Endothelial cell of umbilical vein (primary cell): ENCODE measurements at places on chromosomes 6 and 20. TPM values are rescaled to one million over a fixed set of nuclear protein-coding genes. Genes with fewer than 3 reads are reported as not detected.

GRCh38 chr6:88922775-88923548 is 40.5 kb downstream of the RNGTT start:
- no peak for DNase-seq

DNA sequence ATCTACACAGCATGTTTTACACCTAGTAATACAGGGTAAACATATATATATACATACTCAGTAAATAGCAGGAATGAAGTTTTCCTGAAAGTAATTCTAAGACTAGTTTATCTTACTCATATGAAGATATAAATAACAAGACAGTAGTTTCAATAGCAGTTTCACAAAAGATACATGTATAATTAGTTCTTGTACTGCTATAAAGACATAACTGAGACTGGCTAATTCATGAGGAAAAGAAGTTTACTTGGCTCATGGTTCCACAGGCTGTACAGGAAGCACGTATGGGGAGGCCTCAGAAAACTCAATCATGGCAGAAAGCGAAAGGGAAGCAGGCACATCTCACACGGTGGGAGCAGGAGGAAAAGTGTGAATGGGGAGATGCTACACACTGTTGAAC is 16.9 kb downstream of the RARS2 start:
- no peak for DNase-seq

DNA sequence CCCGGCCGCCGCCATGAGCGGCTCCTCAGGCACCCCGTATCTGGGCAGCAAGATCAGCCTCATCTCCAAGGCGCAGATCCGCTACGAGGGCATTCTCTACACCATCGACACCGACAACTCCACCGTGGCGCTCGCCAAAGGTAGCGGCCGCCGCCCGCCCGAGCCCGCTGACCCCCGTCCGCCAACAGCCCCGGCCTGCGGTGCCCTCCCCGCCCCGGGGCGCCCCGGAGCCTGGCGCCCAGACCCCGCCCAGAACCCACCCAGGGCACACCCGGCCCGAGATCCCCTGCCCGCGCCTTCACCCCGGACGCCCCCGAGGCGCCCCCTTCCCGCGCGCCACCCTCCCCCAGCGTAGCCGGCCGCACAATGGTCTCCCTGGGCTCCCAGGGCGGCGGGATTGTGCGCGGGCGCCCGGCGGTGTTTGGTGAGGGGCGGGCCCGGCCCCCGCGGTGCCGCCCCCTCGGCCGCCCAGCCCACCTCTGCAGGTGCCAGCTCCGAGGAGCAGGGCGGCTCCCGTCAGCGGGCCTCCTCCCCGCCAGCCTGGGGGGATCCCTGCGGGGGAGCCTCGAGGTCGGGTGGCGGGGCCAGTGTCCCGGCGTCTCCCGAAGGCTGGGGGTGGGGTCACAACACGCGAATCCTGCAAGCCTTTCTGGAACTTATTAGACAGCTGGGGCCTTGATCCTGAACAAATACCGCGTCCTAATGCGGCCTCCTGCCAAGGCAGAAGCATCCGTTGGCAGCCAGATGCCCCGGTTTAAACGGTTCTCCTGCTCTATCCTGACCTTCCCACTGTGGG is 577 bp downstream of the LSM14B start:
- peak; percentile 11 for DNase-seq

- DNase-seq, result peak; percentile 7
These were observed 996.8 kb upstream of the CITED2 start for GRCh38 chr6:140370976-140371870.

DNA sequence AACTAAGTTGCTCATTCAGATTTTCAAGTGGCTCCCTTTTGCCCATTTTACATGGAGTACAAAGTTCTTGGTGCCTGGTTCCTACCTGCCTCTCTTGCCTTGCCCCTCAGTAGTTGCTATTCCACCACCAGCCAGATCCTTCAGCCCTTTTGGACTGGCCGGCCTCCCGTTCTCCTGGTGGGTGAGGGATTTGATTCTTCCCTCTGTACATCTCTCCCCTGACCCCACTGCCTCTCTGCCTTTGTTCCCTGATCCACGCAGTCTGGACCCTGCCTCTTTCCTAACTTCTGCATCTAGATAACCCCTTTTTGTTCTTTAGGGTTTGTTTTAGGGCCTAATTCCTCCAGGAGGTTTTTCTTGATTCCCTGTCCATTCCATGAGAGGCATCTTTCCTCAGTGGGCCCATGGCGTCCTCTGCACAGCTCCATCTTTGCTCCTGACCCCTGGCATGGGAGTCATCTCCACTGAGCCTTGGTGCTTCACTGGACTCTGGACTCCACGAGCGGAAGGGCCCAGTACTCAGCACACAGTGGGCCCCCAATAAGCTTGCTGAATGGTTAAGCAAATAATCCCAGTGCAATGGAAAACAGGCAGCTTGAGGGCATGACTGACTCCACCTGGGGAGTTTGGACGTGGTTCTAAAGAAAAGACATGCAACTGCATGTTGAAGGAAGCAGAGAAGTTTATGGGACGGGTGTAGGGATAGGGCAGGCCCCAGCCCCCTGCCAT is 309.3 kb upstream of the SUPT3H start:
- DNase-seq, result no peak

DNA sequence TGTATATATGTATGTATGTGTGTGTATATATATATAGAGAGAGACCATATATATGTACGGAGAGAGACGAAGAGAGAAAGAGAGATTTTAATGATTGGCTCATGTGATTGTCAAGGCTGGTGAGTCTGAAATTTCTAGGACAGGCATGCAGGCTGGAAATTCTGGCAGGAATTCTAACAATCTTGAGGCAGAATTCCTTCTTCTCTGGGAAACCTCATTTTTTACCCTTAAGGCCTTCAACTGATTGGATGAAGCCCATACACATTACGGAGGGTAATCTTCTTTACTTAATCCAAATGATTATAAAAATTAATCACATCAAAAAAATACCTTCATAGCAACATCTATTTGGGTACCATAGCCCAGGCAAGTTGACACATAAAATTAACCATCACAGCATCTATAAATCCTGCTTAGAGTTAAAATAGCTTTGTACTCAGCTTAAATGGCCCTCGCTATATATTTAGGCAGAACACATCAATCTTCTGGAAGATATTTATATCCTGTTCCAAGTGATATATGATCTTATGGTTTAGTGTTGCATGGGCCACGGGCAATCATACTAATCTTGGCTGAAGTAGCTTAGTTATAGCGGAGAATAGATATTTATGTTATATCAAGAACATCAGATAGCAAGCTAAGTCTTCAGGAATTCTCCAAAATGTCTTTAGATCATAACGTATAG is 36.6 kb downstream of the ABRACL start:
- DNase-seq, result no peak

DNA sequence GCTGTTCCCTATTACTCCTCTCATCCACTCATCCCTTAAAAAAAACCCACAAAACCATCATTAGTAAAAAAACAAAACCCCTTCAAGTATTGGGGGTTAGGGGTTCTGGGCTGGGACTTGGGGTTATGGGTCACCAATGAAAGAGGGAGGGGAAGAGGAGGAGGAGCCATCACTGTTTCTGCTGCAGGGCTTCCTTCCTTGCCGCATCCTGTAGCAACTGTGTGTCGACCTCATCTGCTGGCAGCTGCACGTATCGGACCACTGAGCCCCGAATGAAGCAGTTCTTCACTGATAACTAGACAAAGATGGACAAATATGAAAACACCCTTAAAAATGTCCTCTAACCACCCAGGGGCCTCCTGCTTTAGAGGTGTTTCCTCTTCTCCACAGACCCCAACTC is 2.0 kb upstream of the VARS1 start:
- DNase-seq, result no peak

DNA sequence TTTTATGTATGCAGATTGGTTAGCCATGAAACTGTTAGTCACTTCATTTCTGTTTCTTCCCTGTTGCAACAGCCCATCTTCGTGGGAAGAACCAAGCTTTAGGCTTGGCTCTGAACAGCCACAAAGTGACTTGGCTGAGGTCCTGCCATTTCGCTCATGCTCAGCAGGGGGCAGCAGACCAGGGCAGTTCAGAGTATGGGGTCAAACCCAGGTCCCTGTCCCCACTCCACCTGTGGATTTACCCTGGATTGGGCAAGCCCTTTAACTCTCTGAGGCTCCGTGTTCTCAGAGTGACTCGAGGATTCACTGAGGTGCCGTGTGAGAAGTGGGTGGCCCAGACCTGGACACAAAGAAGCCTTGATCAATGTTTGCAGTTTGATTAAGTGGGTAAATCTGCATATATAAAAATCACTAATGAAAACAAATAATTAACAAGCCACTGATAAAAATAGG is 19.8 kb upstream of the MAP1LC3A start:
- peak; percentile 45 for DNase-seq

GRCh38 chr6:130452336-130452735 is 86.5 kb downstream of the TMEM200A start:
- DNase-seq, result no peak

- DNase-seq, result peak; percentile 7
These were observed 55.1 kb upstream of the FBXL4 start for GRCh38 chr6:99002831-99003230.

DNA sequence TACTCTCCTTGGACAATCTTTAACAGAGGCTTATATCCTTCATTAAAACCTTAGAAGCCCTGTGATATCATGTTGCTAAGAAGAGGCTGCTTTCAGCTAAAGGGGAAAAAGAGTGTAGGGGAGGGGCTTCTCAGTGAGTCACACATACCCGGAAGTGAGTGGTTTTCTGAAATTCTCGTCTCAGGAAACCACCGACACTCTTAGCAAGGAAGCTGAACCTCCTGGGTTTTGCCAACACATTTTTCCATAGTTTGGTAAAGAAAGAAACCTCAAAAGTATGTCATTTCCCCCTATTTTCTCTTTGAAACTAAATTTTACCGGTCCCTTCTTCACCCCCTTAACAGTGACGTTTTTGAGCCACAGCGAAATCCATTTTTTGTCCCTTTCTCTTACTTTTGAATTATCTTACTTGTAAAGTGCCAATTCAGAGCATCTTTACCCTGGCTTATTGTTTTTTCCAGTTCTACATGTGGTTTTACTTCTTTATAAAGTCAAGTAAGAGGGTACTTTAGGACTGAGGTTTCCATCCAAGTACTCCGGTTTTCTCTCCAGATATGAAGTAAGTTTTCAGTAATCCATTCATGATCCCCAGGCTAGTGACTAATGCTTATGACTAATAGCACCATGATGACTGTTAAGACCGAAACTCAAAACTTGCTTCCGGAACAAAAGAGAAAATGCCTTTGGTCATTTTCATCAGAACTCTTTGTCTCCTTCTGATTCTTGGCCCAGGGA is 219.3 kb downstream of the ARHGAP18 start:
- DNase-seq, result peak; percentile 95

- no peak for DNase-seq
These were observed 564.2 kb downstream of the TFAP2B start for GRCh38 chr6:51382847-51383246.

GRCh38 chr6:14862845-14863244 is 383.0 kb upstream of the JARID2 start:
- DNase-seq, result no peak

- DNase-seq, result peak; percentile 84
These were observed 39.8 kb upstream of the ARHGAP18 start for GRCh38 chr6:129749749-129750120.

- no peak for DNase-seq
These were observed 11.3 kb upstream of the MYT1 start for GRCh38 chr20:64152906-64153305.

GRCh38 chr6:130313206-130313605 is 52.6 kb upstream of the TMEM200A start:
- no peak for DNase-seq

GRCh38 chr6:90121982-90122381 is 174.7 kb downstream of the BACH2 start:
- no peak for DNase-seq

- no peak for DNase-seq
These were observed 178.4 kb downstream of the DLL1 start for GRCh38 chr6:170112583-170112860.

DNA sequence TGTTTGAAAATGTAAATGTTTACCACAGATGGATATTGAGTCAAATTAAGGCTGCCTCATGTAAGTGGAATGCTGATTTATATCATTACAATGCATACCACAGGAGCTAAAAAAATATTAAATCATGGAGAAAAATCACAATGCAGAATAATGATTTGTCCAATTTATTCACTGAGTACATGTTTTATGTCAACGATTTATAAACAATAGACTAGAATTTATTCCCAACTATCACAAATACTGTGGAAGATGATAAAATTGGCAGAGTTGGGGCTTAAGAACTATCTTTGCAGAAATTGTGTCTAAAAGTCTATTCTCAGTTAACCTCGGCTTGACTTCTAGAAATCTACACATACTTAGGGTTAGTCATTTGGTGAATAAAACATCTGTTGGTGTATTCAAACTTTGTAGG is 472.1 kb upstream of the MARCKS start:
- DNase-seq, result peak; percentile 26

DNA sequence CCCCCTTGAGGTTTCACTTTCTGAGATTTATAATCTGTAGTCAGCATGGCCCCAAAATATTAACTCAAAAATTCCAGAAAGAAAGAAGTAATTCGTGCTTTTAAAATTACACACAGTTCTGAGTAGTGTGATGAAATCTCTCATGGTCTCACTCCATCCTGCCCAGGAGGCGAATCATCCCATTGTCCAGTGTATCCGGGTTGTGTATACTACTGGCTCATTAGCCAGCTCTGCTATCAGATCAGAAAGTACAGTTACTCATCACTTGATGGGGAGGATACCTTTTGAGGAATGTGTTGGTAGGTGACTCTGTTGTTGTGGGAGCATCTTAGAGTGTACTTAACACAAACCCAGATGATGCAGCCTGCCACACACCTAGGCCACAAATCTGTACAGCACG is 65.2 kb downstream of the CDC5L start:
- peak; percentile 20 for DNase-seq

GRCh38 chr6:55868771-55869479 is 6.5 kb downstream of the BMP5 start:
- DNase-seq, result no peak

DNA sequence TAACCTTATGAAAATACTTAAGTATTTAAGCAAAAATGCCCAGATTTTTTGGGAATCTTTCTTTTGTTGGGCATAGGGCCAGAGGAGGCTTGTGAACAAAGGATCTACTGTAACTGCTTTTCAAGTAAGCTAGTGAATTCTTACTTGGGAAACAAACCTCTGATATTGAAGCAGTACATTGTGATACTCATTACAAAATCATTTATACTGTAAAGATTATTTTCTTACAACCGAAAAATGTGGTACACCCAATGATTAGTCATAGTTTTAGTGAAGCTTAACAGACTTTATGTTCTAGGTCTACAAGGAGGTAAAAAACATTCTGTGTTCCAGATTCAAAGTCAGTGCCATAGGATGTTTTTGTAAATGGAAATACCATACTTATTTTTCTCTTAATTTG is 272.9 kb upstream of the KCNQ5 start:
- no peak for DNase-seq

Gene GLP1R
- not detected in 2 replicates for polyA plus RNA-seq

Gene RIMS4
- polyA plus RNA-seq, result not detected in 2 replicates

Gene MAP7
- polyA plus RNA-seq, result 0.07 and 0.10 TPM in 2 replicates

Gene VSTM2L
- 0.18 and 0.25 TPM in 2 replicates for polyA plus RNA-seq

Gene PEX7
- 4.5 and 5.7 TPM in 2 replicates for polyA plus RNA-seq

Gene RWDD2A
- polyA plus RNA-seq, result 2.9 and 3.2 TPM in 2 replicates

Gene TOX2
- 6.3 and 7.0 TPM in 2 replicates for polyA plus RNA-seq

Gene CST4
- not detected in 2 replicates for polyA plus RNA-seq

Gene GPR6
- not detected in 2 replicates for polyA plus RNA-seq
